ENCODE measurements at places on chromosomes 2 and 18.

- DNase-seq, result no peak
Observed at GRCh38 chr2:241050624-241051577, 51.2 kb downstream of the MTERF4 start.

- DNase-seq, result no peak
Observed at GRCh38 chr2:202339071-202339870, 36.9 kb upstream of the BMPR2 start.

DNA sequence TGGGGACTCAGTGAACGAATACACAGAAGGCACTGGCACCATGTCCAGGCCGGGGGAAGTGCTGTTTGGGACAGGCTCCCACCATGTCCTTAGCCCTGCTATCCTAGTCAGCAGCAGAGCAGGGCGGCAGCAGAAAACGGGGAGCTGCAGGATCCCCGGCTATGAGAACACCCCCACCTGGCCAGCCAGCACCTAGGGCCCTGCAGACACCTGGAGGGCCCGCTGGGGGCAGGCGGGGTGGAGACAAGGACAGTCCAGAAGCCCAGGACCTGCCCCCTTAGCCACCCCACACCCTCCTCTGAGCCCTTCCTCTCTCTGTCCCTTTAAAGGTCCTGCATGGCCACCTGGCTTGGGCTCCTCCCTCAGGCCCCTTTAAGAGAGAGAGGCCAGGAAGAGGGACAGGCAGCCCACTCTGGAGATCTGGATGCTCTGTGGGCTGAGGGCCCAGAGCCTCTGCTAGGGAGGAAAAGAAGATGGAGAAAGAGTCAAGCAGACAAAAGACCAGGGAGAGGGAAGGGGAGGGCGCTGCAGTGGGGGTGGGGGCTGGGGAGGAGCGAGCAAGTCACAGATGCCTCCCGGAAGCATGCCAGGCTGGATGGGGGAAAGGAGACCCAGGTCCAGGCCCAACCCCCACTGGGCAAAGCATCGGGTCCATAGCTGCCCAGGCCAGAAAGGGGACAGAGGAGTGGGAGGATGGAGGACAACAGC lies 48.6 kb downstream of the BIN1 start:
- no peak for DNase-seq

- no peak for DNase-seq
Observed at GRCh38 chr2:160730296-160730995, 236.8 kb upstream of the RBMS1 start.

- no peak for DNase-seq
Observed at GRCh38 chr2:60633615-60634014, 80.2 kb upstream of the BCL11A start.

Data from cortex of kidney (tissue), 1 donor.